Stimulated activated CD4-positive, alpha-beta T cell treated with anti-CD3 and anti-CD28 coated beads, Interleukin-12 subunit alpha, Interleukin-12 subunit beta, amount 100 ng/mL, for 24 hours (primary cell): ENCODE measurements at places on chromosomes 6 and 20.

DNA sequence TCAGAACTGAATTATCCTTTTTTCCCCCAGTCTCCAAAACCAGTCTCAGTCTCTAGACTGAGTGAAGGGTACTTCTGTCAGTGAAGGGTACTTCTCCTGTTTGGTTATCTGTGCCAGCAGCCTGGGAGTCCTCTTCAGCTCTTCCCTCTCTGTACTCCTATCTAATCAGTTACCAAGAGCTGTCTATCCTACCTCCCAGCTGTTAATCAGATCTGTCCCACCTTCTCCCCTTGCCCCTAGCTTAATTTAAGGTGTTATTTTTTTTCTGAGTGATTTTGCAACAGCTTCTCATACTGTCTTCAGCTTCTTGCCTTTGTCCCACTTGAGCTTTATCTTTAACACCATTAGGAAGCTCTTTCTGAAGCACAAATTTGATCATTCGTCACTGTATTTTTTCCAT, 491.9 kb upstream of the SOX4 start:
- DNase-seq: no peak

GRCh38 chr6:79234150-79235022, at the start of gene HMGN3:
HMGN3 (minus strand) TSS chr6:79234682.
- peak; percentile 79 for DNase-seq

- DNase-seq: no peak
These were observed at the start of gene FOXS1 for GRCh38 chr20:31845300-31845863. FOXS1 (minus strand) TSS chr20:31845604; CDS start chr20:31845542, 62 bp downstream.

- DNase-seq: no peak
These were observed 113.3 kb upstream of the EEF1E1 start for GRCh38 chr6:8215631-8216030.

DNA sequence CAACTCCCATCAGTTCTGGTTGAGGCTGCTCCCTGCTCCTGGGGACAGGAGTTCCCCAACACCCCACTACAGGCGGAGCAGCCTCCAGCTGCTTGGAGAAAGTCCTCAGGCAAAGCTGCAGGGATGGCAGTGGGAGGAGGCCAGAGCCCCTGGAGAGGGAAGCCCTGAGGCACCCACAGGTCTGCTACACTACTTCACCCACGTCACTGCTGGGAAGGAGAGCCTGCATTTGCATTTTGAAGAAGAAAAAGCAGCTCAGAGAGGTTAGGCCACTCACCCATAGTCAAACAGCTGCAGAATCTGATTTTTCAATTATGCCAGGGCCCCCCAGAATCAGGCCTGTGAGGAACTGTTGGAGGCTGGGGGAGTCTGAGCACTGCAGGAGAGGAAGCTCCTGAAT, 17.2 kb downstream of the BFSP1 start:
- no peak for DNase-seq

GRCh38 chr6:117451671-117452070, 25.9 kb upstream of the ROS1 start:
- no peak for DNase-seq

DNA sequence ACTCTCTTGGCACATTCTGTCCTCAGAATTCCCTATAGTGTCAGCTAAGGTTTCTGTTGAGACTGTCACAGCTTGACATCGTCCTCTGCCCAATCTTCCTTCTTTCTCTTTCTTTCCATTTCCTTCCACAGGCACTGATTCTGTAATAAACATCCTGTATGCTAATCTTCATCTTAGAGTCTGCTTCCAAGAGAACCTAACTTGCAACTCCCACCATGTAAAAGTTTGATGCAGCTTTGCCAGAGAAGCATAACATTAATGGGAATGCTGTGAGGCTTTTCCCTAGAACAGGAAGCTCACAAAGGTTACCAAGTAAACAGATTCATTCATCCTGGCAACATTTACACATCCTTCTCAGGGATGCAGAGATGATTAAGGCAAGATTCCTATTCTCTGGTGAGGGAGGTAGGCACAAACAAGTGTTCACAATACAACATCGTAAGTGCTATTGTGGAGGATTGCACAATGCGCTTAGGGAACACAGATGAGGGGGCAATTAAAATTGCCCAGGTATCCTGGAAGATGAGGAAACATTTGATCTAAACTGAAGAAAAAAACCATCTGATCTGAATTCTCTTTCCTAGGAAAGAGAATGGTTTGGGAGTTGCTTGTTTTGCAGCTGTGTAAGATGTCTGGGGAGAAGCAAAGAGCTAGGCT, 74.7 kb downstream of the GRM1 start:
- DNase-seq: no peak

DNA sequence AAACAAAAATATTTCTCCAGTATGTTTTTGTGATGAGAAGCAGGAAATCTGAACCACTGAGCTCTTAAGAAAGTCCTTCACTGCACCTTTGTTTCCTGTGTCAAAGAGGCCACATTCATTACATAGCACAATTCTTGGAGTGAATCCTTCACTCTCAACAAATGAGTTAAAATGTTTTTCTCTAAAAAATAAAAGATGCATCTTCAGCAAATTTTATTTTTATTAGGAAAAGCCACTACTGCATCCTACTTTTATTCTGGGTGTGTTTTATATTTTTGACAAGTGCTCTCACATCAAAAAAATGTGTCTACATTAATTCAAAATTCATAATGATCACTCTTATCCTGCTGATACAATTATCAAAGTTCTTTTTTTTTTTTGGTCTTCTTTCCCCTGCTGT, 76.3 kb downstream of the PLCB4 start:
- DNase-seq: no peak

DNA sequence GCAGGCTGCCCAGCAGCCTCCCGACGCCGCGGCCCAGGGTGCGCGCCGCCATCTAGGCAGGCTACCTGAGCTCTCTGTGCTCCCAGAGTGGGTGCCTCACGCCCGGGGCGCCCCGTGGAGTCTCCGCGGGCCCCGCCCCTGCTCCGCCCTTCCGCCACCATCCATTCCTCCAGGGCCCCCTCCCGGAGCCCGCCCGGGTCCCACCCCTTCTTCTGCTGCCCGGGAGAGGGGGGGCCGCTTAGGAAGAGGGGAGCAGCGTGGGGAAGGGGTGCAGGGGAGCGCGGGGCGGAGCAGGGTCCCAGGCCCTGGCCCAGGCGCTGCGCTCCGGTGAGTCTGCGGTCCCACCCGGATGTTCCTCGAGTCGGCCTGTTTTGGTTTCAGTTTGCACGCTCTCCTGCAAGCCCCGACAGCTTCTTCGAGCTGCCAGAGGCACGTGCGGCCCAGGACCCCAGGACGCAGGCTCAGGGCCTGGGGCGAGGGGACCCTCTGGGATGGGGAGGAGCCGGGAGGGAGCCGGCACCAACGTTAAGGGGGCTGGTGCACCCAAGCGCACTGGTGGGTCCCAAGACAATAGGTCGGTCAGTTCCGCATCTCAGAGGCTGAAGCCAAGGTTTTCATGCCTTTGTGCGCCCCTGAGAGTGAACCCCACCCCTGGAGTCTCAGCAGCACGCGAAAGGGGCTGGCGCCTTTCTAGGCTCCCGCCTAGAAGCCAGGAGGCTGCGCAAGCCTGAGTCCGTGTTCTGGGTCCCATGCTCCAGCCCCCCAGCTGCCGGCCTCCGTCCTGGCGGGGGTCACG, at the start of gene ACSS1:
Gene ACSS1, minus strand, starts transcription at position 89 of the 796 bp plus-strand sequence. Its CDS starts 37 bp downstream, at position 52.
- DNase-seq: peak; percentile 57

GRCh38 chr6:55668591-55668990, 89.6 kb upstream of the HMGCLL1 start:
- DNase-seq: no peak

DNA sequence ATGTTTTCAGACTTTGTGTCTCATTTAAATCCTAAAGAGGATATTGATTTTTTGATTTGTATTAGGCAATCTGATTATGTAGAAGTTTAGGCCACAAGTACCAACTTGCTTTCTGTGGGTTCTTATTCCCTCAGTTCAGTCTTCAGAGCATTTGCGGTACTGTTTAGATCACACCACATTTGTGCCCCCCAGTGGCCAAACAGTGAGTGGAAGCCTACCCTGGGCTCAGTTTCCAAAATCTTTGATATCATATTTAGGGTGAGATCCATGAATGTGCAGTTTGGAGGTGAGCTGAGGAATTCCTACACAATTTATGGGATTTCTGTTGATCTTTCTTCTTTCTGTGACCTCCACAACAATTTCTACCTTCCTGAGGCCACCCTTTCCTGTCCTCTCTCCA, 92.3 kb upstream of the FUT9 start:
- DNase-seq: no peak

DNA sequence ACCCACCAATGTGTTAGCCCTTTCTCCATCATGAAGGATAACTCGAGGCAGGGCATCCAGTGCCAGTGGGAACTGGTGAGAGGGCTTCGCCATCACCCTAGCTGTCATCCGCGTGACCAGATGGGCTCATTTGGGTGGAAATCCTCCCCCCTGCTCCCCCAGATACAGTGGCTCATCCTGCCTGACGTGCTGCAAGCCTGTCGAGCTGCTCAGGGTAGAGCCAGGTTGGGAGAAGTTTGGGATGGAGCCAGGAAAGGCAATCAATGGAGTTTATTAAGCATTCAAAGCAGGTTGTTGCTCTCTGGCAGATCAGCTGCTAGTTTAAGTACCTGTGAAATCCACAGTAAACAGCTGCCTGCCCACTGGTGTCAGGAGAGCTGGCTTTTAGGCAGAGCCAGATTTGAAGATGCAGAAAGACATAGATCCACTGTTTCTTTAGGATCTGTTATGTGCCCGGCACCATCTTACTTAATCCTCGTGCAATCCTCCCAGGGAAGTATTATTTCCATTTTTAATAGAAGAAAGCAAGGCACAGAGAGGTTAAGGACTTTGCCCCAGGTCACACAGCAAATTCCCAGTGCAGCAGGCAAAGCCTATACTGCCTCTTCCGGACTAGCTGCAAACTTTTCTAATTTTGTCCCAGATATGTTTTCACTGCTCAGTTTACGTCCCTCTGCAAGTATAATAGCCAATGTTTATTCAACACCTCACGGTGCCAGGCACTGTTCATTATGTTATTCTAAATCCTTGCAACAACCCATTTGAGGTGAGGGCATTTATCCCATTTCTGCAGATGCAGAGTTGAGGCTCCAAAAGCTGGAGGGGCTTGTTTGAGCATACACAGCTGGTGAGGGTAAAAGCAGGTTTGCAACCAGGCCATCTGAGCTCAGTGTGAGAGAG, 54.1 kb upstream of the KCNG1 start:
- no peak for DNase-seq

DNA sequence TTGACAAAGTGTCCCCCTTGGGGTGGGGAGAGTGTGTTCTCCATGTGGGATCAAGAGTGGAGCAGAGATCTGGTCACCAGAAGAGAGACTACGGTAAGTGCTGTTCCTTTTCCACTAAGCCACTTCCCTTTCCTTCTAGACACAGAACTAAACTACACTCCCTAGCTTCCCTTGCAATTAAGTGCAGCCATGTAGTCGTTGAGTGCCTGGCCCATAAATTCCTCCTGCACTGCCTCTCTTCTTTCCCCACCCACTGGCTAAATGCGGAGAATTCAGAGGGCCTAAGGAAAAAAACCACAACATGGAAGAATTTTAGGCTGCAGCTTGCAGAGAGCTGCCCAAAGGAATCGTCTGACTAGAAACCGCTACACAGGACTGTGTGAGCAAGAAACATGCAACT, 1.5 kb downstream of the WDR27 start:
- DNase-seq: no peak

- DNase-seq: no peak
These were observed 82.6 kb downstream of the OR2B2 start for GRCh38 chr6:27829453-27830211.
